NCI-H526 treated with DMSO at 0.1 percent for 48 hours (cell line): ENCODE measurements at places on chromosomes 2 and 18.

DNA sequence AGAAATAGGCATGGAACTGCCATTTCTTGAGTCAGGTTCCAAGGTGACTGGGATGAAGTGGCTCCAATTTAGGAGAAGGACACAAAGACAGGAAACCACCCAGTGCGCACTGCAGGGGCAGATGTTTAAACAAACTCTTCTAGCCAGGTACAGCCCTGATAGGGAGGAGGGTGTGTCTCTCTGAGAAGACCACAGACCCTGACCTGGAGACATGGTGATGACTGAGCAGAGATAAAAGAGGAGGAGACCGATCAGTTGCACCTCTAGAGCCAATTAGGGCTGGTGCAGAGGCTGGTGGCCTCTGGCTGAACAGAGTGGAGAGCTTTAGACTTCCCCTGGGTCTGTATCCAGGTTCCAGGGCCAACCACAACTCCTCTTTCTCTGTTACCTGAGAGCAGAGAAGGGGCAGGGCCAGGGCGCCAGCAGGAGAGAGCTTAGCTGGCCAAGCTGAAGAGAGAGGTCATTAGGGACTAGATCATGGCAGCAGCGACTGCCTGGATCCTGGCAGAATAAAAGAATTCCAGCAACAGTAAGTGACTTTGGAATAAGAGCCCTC is 5.4 kb upstream of the SPOPL start:
- DNase-seq = no peak

DNA sequence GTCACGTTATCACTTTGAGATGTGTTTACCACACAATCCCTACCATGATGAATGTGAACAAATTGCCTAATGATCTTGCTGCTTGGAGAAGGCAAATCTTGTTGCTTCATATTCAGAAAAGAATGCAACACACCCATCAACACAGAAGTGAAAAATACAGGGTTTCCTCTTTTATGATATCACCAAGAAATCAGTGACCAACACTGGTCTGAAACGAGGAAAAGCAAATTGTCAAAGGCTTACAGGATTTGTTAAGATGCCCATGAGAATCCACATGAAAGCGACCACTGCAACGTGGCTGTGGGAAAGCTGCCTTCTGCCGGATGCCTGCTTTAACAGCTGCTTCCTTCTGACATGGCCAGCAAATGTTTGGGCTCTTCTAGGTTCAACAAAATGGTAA is 397.6 kb upstream of the LRATD1 start:
- DNase-seq = no peak

DNA sequence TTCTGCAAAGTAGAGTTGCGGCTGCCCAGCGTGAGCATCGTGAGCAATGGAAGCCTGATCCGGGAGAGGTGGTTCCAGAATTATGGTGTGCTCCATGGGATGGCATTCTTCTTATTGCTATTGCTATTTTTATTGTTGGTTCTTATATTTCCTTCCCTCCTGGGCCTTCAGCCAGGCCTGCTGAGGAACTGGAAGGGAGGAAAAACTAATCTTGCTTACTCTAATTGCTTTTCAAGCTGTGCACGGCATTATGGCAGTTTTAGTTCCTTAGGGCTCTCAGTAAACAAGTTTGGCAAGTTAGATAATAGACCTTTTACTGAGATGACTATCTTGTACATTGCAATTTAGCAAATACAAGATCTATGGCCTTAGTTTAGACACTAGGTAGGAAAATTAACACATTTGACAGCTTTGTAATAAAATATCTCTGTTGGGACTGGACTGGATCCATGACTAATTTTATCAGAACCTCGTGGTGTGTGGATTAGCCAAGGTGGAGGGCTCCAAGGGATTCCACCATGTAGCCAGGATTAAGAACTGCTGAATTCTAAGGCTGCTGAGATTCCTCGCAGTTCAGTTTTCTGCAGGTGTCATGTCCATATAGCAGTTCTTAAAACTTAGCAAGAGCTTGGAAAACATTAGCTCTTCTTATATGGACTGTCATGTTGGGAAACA is 6.0 kb downstream of the RSAD2 start:
- DNase-seq = no peak

DNA sequence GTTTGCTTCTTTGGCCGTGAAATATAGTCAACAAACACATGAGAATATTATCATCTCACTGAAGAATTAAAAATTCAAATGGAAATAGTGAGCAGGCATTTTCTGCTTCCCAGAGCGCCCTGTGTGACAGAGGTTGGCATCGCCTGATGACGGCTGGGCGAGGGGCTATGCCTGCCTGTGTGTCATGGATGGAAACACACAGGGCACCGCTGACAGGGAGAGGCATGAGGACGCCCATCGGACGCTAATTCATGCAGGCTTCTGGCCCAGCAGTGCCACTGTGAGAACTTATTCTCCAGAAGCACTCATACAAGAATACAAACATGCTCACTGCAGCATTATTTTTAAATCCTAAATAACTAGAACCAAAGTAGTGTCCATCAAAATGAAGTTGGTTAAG is 61.4 kb upstream of the OTOS start:
- DNase-seq = no peak

GRCh38 chr2:46009315-46009714 is 287.9 kb upstream of the EPAS1 start:
- no peak for DNase-seq

DNA sequence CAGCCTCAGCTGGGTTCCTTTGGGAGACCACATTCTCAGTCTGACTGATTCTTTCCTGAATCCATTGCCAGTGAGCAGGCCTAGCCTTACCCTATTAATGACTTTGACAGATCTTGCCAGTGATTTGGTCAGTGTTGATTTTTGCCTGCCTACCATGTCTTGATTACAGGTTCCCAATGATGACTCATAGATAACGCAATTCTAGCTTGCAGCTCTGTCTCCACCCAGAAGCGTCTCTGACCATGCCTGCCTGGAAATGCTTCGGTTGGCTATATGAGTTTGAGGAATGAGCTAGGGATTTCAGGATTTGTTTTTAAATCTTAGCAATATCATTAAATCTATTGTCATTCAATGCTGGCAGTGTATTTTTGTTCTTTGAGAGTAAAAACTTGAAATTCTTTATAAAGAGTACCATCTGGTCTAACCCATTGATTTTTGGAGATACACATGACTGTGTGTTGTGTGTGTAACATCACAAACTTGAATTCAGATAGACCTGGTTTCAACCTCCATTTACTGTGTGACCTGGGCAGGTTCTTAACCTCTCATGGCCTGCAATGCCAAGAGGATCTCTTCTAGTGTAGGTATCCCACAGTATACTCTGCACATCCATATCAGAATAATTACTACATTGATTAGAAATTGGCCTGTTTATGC is 57.0 kb downstream of the CCDC150 start:
- DNase-seq = no peak

GRCh38 chr2:65388596-65389390 is 43.6 kb downstream of the SPRED2 start:
- no peak for DNase-seq

DNA sequence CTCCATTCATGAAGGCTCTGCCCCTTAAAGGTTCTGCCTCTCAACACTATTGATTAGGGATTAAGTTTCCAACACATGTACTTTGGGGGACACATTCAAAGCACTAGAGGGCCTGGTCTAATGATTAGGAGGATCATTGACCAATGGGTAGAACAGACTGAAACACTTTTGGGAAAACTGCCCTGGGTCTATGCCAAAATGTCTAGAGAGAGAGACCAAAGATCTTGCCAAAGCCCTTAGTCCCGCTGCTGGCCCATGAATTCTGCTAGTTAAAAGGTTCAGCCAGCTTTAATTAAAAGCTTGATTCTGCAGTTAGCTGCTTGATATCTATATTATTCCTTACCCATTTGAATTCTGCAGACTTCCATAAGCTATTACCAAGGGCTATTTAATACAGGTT is 613.2 kb downstream of the SLC4A3 start:
- no peak for DNase-seq

GRCh38 chr2:11140492-11140891 is 14.8 kb upstream of the SLC66A3 start:
- no peak for DNase-seq

- no peak for DNase-seq
These were observed 9.7 kb upstream of the SNED1 start for GRCh38 chr2:240988571-240989271.

- no peak for DNase-seq
These were observed 77.6 kb upstream of the SEC11C start for GRCh38 chr18:59061914-59062642.

- no peak for DNase-seq
These were observed 52.4 kb downstream of the GPR39 start for GRCh38 chr2:132468821-132469675.

GRCh38 chr2:137981112-137981656 is 16.9 kb downstream of the HNMT start:
- no peak for DNase-seq

GRCh38 chr2:224946895-224947294 is 95.4 kb downstream of the DOCK10 start:
- DNase-seq = no peak

GRCh38 chr2:60994131-60994530 is 23.4 kb upstream of the PEX13 start:
- no peak for DNase-seq

DNA sequence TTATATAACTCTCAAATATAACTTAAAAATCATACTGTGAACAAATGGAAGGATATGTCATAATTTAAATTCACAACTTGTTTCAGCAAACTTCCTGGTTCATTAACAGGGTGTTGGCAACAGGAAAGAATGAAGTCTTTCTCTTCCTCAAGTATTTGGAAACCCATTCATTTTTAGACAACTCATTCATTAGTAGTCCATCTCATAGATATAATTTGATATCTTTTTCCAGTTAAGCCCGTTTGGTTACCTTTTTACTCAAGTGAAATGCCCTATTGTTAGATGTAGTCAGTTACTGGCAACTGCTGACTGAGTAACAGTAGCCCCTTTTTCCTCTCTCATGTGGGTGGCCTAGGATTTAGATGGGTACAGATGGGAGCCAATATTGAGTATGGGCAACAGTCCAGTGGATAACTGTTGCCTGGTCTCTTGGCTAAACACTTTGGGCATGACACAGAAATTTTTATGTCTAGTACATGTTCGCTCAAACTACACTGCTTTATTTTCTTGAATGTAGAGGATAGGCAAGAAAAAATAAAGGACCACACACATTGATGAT is 4.6 kb upstream of the UGP2 start:
- no peak for DNase-seq

- DNase-seq = no peak
These were observed 10.1 kb downstream of the GPR35 start for GRCh38 chr2:240635121-240635997.

DNA sequence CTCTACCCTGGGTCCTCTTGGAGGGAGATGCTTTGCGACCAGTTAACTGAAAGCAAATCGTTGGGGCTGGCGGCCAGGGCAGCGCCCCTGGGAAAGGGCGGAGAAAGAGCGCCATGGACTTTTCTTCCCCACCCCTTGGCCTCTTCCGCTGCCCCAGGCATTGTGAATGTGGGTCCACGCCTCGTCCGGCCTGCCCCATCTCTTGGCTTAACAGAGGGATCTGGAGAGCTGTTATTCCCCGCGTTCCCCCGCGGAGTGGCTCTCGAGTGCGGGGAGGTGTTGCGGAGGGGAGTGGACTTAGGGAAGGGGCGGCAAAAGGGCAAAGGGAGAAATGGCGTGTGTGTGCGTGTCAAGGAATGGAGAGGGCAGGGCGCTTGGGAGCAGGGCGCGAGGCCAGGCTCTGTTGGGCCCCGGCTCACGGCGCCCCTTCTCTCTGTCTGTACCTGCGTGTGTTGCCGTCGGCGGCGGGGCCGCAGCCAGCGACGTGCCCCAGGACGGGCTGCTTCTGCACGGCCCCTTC is 6.6 kb downstream of the EMX1 start:
- no peak for DNase-seq

DNA sequence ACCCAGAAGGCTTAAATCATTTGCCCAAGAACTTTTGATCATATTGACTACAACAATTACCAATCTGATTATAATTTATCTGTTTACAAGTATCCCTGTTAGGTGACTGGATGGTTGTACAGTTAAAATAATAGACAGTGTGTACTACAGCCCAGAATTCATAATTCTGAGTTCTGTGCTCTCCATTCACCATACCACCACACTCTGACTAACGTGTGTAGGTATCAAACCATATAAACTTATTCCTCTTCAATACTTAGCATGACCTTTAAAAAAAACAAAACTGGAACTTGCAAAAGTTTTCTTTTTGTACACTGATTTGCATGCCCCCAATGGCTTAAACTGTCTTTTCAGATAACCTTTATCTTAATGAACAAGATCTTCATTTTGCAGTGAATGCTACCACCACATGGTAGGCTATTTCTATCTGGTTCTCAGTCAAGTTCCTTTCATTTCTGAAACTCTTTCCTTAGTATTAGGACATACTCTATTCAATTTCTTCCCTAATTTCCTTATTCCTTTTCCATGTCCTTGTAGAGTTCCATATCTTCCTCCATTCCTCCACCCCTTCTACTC is 50.9 kb downstream of the SOS1 start:
- no peak for DNase-seq

DNA sequence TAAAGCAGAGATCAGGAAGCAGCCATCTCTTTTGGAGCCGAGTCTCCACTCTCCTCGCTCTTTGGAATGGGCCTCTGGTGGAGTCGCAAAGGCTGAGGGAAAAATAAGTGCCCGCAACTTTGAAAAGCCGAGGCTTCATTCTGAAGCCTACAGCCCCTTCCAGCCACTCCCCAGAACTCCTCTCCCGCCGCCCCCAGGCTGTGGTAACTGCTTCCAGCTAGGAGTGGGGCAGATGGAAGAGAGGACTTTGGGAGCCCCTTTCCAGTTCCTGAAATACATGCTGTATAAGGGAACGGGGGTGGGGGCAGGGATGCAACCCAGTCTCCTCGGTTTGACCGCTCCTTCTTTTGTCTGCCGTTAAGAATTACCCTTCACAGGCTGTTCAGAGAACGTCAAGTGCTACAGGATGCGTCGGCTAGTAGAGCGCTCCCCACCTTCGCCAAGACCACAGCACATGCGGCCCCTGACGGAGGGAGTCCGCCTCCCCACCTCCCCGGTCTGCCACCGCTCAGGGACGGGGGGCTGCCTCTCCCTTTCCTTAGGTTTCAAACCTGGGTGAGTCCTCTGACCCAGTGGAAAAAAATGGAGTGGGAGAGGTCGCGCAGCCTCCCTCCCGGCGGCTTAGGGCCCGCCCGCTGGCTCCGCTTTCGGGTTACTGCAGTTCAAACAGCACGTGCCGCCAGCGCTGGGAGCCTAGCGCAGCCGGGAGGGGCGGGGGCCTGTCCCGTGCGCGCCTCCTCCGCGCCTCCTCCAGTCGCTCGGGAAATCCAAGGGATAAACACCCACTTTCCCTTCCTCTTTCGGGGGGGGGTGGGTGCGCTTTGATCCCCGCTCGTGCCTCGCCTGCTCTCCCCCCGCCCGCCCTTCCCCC is 4.9 kb downstream of the CYP26B1 start:
- no peak for DNase-seq

- DNase-seq = no peak
These were observed 105.1 kb upstream of the ITGB6 start for GRCh38 chr2:160305081-160305750.
